Gastroesophageal sphincter (tissue), 4 donors: ENCODE measurements at places on chromosomes 11 and 22. TPM values are rescaled to one million over a fixed set of nuclear protein-coding genes. Genes with fewer than 3 reads are reported as not detected.

- ATAC-seq = no peak
Observed at GRCh38 chr22:25361899-25362214, 142.4 kb downstream of the CRYBB2 start.

The SLC22A25 gene
- not detected for total RNA-seq

GRCh38 chr11:117690484-117691217 is 106.4 kb downstream of the DSCAML1 start:
- ATAC-seq = no peak

- no peak for ATAC-seq
Observed at GRCh38 chr11:98701541-98701940, 319.2 kb upstream of the CNTN5 start.

DNA sequence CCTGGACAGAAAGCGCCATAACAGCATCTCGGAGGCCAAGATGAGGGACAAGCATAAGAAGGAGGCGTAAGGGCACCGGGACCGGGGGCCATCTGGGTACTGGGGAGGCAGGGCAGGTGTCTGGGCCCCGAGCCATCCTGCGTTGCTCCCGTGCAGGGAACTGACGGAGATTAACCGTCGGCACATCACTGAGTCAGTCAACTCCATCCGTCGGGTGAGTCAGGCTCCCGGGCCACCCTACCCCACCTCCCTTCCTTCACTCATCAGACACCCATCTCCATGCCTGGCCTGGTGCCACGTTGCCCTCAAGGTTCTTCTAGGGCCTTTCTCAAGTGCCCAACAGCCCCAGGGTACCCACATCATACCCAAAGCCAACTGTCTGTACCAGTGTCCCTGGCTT is 15.0 kb downstream of the PLCB3 start:
- no peak for ATAC-seq

The ANO9 gene
- 0.47 TPM for total RNA-seq

The FOLR1 gene
- not detected for total RNA-seq

DNA sequence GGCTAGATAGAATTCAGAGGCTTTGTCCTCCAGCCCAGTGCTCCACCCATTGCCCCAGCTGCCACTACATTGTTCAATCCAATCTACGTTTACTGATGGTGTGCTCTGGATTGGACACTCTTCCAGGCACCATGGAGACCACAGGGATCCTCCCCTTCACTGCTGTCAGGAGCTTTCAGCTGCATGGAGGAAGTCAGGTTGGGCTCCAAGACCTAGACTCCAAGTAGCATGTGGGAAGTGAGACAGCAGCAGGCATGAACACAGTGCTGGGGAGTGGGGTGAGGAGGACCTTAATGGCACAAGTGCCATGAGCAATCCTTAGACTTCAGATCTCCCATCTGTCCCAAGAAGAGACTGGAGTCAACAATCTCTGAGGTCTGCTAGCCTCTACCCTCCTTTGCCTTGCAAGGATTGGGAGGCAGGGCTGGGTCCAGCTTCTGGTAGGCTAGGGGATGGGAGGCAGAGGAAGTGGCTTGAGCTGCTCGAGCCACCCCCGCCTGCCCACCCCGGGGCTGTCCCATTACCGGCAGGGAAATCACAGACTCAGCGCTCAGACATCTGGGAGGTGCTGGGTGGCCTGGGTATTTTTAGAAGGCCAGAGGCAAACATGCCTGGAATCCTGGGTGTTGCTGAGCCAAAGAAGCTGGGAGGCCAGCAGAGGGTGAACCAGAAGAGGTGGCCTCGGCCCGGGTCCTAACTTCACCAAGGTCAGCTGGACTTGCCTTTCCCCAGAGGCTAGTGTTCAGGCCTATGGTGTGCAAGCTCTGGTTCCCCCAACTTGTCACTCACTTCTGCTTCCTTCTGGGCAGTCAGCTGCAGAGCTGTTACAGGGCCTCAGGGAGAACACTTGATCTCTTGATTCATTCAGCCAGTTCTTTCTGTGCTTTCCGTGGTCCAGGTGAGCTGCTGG is 15.2 kb upstream of the FCHSD2 start:
- ATAC-seq = peak; percentile 72

The CHRM1 gene
- total RNA-seq = 0.16 TPM

- no peak for ATAC-seq
Observed at GRCh38 chr11:77402218-77402556, 71.7 kb downstream of the PAK1 start.

DNA sequence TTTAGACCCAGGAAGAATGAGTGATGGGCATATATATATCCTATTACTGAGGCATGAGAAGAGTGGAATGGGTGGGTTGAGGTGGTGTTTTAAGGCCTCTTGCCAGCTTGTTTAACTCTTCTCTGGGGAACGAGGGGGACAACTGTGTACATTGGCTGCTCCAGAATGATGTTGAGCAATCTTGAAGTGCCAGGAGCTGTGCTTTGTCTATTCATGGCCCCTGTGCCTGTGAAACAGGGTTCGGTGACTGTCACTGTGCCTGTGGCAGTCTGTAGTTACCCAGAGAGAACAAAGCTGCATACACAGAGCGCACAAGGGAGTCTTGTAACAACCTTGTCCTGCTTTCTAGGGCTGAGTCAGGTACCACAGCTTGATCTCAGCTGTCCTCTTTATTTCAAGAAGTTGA is 11.7 kb downstream of the LIMK2 start:
- ATAC-seq = no peak

GRCh38 chr22:38699784-38700183 is 959 bp downstream of the JOSD1 start:
- ATAC-seq = no peak

The INPP5J gene
- total RNA-seq = 2.3 TPM

GRCh38 chr22:17700778-17701177 is 62.2 kb downstream of the BCL2L13 start:
- ATAC-seq = no peak

GRCh38 chr11:42972741-42973140 is 339.1 kb upstream of the API5 start:
- no peak for ATAC-seq

The C11orf87 gene
- total RNA-seq = not detected

- no peak for ATAC-seq
Observed at GRCh38 chr11:73989156-73989555, 6.5 kb upstream of the UCP2 start.

The MRGPRX3 gene
- not detected for total RNA-seq

DNA sequence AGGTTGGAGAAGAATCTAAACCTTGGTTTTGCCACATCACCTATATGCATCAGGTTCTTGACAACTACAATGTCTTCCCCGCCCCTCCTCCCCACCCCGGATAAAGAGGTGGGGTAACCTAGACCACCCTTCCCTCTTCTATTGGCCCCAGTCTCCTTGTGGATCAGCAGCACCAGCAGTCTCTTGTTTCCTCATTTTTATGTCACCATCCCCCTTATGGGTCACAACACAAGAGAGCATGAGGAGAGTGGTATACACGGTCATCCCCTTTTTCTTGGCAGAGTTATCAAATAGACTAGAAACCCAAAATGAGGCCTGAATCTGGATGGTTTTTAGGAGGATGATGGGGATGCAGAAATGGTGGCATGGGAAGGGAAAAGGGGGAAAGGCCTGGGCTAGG is 1.2 kb downstream of the MS4A4E start:
- ATAC-seq = no peak

- ATAC-seq = peak; percentile 4
Observed at GRCh38 chr11:69791276-69792180, 16.4 kb upstream of the FGF4 start.

DNA sequence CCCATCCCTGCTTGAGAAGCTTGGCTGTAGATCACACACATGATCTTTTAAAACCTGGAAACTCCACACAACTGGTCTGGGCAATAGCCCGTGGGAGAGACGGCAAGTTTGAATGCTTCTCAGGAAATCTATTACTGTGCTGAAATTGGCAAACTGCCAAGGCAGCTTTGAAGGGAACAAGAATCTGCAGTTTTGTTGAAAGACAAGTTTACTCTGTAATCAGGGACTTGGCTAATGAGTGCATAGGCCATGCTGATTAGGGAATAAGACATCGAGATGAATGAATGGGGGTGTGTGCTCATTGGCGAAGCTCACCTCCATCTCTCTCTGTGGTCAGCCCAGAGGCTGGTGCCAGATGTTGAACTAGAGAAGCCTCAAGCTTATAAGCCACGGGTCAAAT is 218.8 kb downstream of the HIPK3 start:
- ATAC-seq = no peak

- no peak for ATAC-seq
Observed at GRCh38 chr22:27879923-27880322, 39.1 kb downstream of the PITPNB start.

GRCh38 chr11:57278721-57279095 is 41.7 kb upstream of the APLNR start:
- ATAC-seq = no peak

GRCh38 chr11:63023222-63023814 is 7.7 kb upstream of the SLC22A8 start:
- ATAC-seq = no peak

- ATAC-seq = peak; percentile 85
Observed at GRCh38 chr11:121575250-121575962, 122.6 kb upstream of the SORL1-AS1 start.

The LRRC32 gene
- 22.7 TPM for total RNA-seq

DNA sequence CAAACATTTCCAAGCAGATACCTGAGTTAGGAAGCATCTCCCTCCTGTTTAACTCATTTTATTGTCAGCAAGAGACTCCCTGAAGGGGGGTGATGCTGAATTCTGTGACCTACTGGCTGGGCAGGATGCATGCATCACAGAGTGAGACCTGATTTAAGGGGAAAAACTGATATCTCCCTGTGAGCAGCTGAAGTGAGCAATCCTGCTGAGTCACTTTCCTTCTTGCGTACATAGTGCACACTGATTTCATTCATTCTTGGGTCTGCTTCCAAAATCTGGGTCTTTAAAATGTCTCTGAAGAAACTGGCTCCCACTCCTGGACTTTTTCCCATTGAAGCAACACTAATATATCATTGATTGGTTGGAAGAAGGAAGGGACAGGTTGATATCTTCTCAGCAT is 23.3 kb downstream of the P4HA3 start:
- ATAC-seq = peak; percentile 80

The SPDYC gene
- total RNA-seq = not detected

- ATAC-seq = peak; percentile 58
Observed at GRCh38 chr11:47886096-47886495, 37.9 kb upstream of the NUP160 start.

The RPS3 gene
- 836 TPM for total RNA-seq

GRCh38 chr11:121372671-121373429 is 79.3 kb upstream of the SORL1 start:
- no peak for ATAC-seq

The CD81 gene
- total RNA-seq = 522 TPM

DNA sequence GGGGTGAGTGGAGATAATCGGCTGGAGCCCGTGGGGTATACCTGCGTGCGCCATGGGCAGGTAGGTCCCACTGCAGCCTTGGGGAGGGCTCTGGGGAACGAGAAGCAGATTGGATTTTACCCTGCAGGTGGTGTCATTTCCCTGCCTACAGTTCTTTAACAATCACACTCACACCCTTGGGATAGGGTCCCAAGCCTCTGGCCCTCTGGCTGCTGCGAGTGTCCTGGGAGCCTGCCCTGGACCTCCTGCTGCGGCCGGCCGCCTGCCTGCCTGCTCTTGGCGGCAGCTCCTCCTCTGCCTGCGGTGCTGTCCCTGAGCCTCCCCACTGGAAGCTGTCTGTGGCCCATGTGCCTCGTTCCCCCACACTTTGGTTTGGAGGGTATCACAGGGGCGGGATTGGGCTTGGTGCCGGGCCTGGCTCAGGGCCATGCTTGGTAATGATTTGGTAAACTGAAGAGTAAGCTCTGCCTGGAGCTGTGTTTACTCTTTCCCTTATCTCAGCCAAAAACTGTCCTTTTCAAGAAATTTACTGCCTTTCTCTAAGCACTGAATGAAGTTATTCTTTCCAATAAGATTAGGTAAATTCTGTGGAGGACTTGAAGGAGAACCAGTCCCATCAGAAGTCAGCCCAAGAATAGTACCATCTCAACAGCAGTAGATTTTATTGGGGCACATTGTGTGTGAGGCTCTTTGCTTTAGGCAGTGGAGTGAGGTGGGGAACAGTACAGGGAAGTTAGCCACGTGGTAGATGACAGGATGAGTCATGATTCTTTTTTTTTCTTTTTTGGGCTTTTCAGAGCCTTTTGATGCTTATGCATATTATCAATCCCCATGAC is 53.7 kb downstream of the TBC1D22A start:
- ATAC-seq = peak; percentile 53

GRCh38 chr11:69996451-69996850 is 81.7 kb upstream of the ANO1 start:
- no peak for ATAC-seq

GRCh38 chr11:13135385-13136271 is 126.5 kb downstream of the RASSF10 start:
- no peak for ATAC-seq

- peak; percentile 82 for ATAC-seq
Observed at GRCh38 chr22:38733724-38734381, 21.9 kb downstream of the SUN2 start.

GRCh38 chr11:44876906-44877305 is 73.8 kb downstream of the TP53I11 start:
- no peak for ATAC-seq

DNA sequence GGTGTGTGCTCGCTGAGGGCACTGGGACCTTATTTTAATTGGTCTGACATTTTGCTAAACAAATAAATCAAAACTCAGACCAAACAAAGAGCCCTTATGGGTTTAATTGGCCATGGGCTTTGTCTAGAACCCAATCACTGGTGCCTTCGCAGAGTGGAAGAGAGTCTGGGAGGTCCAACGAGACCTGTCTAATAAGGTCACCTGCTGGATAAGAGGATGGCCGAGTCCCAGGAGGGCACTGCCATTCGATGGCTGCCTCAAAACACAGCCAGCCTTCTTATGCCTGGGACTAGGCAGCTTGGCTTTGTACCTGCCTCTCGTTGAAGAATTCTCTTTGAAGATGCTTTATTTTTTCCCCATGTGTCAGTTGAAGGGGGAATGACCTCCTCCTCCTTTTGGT is 171.1 kb downstream of the CEP164 start:
- ATAC-seq = no peak

GRCh38 chr11:117814766-117815261 is 9.7 kb downstream of the FXYD2 start:
- no peak for ATAC-seq

- peak; percentile 25 for ATAC-seq
Observed at GRCh38 chr11:11806074-11806473, 35.7 kb upstream of the USP47 start.

GRCh38 chr11:69509846-69510390 is 28.5 kb downstream of the LINC01488 start:
- ATAC-seq = no peak

DNA sequence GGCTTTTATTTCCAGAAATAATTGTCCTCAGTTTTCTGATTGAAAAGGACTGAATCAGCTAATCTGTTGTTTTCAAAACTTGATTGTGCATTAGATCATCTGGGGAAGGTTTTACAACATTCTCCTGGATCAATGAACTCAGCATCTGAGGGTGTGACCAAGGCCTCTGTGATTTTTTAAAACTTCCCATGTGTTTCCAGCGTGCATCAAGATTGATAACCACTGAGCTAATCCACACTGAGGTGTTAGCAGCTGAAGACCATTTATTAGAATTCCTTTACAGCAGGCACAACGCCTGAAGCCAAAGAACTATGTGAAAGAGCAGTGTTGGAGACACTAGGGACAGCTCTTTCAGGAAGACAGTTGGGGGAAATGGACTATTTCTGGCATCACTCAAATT is 10.2 kb downstream of the VSTM5 start:
- ATAC-seq = no peak
